ENCODE measurements at places on chromosomes 6 and 20.

DNA sequence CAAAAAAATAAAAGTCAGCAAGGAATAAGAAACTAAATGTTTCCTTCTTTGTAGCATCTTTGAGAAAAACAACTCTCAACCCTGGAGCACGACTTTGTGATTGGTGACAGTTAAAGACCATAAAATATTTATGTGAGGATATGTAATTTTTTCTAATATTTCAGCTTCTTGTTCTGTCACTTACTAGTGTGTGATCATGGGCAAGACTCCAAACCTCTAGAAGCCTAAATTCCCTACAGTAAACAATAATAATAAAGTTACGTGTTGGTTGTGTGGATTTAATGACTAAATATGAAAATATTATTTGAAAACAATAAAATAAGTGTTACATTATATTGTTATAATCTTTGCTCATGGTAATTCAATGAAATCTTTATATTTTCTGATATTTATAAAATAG lies 735.6 kb upstream of the MARCKS start:
- DNase-seq: no peak

DNA sequence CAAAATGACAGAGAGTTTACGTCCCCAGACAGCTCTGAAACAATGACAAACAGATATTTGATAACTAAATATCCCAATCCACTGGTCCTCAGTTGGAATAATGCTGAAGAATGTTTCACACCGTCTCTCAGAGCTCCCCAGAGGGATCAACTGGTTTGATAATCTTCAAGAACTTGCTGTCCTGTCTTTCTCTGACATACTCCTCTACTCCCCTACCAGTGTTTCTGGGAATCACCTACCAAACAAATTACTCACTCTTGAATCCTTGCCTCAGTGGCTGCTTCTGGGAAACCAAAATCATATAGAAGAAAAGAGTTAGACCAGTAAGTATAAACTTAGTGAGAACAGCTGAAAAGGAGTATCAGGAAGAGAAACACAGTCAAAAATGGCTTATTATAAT lies 469.7 kb upstream of the JAG1 start:
- DNase-seq: no peak

DNA sequence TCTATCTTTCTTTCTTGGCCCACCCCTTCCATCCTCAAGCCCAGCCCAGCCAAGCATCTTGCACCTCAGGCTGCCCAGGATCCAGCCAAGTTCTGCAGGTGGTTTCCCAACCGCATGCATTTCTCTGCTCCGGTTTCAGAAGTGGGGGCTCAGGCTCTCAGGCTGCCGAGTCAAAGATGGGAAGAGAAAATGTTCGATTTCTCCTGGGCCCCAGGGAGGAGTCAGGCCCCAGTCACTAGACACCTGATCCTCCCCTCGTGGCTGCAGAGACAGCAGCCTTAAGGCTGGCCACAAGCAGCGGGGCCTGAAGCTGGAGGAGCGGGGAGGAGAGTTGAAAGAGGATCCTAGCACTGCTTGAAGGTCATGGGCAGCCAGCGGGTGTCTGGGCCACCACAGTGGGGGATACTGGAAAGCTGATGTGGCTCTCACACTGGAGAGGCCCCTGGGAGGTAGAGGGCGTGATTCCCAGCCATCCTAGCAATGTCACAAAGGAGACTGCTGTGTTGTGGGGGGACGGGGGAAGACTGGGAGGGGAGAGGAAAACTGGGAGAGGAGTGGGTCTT lies 42.2 kb upstream of the ZFAND3 start:
- DNase-seq: no peak

GRCh38 chr6:75233092-75233615 lies 10.4 kb downstream of the COX7A2 start:
- no peak for DNase-seq
